Psoas muscle (tissue), 8 donors: ENCODE measurements at places on chromosomes 2 and 18. TPM values are rescaled to one million over a fixed set of nuclear protein-coding genes. Genes with fewer than 3 reads are reported as not detected.
A peak's percentile ranks its signal among the peaks of the same experiment; 100 is the strongest.

- DNase-seq, result no peak
These were observed 421.4 kb upstream of the RGPD4 start for GRCh38 chr2:107405261-107405660.

- DNase-seq, result peak; percentile 18
These were observed 160.7 kb upstream of the SP5 start for GRCh38 chr2:170554278-170554955.

GRCh38 chr2:102176172-102176571 is 10.7 kb upstream of the IL1RL2 start:
- DNase-seq, result no peak

DNA sequence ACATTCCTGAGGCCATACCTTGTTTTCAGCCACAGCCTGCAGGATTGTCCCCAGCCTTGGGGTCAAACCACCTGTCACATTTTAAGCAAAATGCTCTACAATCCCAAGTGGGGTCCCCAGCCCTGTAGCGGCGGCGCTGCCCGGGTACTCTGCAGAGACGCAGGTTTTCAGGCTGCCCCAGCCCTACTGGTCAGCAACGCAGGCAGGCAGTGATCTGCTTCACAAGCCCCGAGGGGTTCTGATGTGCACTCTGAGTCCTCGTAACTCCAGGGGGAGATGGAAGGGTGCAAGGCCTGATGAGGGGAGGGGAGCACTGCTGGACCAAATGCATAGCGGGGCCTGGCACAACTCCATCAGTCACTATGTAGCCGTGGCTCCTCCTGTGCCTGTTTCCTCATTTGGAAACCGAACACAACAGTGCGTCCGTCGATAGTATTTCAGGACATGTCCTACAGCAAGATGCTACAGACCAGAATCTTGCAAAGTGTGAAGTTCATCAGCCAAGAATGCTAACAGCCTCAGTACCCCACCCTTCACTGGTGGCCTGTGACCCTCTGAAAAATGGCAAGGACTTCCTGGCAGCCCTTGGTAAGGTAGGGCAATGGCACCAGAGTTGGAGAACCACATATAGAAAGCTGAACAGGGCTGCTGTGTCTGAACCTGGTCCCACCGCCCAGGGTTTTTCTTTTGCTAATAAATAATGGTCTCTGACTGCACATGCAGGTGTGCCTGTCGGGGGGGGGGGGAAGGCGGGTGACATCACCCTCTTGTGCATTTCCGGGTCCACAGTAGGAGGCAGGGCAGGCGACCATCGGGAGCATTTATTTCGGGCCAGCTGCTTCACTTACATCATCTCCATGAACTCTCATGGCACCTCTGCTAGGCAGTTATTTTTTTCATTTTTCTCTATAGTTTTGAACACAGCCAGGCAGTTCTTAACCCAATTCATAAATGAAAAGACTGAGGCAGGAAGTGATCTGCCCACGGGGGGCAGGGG is 50.6 kb upstream of the TFCP2L1 start:
- DNase-seq, result no peak

DNA sequence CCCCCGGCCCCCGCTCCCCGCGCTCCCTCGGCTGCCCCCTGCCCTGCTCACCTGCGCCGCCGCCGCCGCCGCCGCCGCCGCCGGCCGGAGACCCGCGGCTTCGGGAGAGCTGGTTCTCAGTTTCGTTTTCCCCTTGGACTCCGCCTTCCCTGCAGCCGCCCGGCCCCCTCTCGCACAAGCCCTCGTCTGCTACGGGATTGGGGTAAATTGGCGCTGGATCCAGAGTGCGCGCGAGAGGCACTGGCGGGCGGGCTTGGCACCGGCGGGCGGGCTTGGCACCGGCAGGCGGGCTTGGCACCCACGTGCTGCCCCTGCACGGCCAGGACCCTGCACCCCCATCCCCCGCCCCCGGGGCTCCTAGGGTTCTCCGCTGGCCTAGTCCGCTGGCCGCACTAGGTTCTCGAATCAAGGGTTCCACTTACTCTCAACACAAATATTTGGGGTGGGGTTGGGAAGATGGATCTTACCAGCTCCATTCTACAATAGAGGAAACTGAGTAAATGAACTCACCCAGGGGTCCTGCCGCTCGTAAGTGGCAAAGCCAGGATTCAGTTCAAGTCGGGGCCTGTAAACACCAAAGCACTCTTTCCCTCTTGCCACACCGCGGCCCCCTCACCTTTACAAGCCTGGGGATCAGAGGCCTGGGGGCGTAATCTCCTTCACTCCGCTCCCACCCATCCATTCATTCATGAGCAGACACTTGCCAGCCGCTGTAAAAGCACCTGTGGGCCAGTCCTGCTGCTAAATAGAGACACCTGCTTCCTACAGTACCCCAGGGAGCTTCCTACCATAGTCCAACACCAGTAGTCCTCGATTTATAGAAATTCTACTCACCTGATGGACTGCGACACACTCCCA is at the start of gene EIF2AK2:
EIF2AK2 (minus strand) TSS at position 124 of the 858 bp plus-strand sequence. CDS start 9,174 bp downstream, outside the sequence.
- DNase-seq, result peak; percentile 89

- no peak for DNase-seq
These were observed 6.1 kb downstream of the RNF144A start for GRCh38 chr2:6923319-6923718.

DNA sequence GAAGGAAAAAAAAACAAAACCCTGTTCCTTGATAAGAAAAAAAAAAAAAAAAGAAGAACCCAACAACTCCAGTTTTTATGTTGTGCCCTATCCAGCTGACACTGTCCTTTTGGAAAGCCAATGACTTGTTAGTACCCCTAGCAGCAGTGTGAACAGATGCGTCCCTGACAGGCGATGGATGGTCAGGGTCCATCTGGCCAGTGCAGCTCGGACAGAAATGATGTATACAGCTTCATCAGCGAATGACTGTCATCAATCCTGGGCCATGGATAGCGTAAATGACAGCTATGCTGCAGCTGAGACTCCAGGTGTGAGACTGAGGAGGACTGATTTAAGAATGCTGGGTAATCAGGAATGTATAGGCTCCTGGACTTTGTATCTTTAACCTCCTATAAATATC is 318.8 kb upstream of the FIGN start:
- no peak for DNase-seq

- no peak for DNase-seq
These were observed 108.3 kb downstream of the HDAC4 start for GRCh38 chr2:239292531-239292930.

DNA sequence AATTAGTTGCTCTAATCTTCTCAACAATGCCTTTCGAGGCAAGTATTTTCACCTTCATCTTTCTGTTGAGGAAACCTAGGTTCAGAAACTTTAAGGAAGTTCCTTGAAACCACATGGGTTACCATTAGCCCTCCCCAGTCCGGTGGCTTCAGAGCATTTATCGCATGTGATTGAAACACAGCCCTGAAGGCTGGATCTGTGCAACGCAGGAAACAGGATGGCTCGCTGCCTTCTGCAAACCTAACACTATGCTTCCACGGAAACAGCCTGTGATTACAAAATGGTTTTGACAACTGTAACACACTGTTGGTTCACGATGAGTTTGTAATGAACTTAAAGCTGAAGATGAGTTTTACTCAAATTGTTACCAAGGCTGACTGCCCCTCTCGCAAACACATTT is 68.5 kb downstream of the EPB41L3 start:
- no peak for DNase-seq

DNA sequence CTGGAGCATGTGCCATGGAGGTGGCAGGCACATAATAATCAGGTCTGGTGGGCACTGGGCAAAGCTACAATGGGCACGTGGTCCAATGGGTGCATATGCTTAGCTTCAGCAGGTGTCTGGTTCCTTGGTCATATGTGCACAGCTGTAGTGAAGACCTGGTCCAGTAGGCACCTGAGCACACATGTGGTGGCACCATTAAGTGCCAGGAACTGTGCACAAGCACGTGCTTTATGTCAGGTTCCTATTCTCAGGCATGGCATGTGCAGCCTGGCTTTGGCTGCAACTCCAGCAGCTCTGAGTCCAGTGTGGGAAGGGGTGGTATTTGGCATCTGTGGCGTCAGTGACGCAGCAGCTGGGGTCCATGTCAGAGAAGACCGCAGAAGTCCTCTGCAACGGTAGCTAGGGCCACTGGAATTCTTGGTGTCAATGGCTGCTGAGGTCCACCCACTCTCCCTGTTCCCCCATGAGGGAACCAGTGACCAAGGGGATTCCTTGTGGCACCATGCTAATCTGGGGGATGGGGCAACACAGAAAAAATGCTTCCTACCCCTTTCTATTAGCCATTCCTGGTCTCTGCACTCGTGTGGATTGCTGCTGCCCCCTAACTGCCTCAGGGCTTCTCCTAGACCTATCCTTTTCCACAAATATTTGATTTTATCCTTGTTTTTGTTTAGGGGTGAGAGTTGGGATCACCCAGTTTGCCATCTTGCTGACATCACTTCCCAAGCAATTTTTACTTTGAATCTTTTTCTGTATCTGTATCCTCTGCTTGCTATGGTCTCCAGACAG is 262.9 kb upstream of the MAP2 start:
- DNase-seq, result no peak

DNA sequence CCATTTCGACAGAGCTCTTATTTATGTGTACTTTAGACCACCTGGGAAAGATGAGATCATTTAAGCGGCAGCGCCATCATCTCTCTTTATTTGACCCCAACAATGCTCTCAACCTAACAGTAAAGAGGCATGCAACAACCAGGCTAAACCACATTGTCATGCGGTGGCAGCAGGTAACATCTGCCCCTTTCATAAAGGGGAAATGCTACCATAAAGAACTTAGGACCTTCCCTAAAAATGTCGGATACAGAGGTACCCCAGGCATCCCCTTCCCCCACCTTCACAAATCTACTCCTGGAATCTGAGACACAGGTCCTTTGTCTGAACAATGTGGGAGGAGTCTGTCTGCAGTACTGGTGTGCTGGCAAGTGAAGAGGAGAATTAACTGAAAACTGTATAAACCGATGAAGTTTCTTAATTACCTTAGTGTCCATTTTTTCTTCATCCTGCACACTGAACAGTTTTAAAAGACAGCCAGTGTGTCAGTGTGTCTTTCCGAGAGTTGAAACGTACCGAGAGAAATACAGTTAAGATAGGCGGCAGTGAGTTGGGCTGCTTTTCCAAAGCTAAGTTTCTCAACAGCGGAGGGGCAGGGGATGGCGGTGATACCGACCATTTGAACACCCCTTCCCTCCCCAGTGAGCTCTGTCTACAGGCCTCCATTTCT is 1.9 kb downstream of the MEX3C start:
- no peak for DNase-seq

- no peak for DNase-seq
These were observed 83.6 kb upstream of the BCL2L11 start for GRCh38 chr2:111037128-111037527.

DNA sequence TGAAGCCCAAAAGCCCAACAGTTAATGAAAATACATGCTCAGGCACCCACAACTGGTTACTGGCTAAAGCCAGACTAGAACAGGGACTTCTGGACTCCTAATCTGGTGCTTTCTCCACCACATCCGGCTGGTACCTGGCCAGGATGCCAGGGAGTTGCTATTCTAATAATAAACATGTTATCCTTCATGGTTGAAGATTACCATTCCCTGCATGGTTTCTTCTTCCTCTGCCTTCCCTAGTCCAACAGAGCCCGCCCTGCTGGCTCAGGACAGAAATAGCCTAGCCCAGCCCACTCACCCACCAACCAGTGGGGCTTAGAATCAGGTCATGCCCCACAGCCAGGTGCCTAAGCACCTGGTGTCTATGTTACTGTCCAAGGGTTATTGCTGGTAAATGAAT is 184.2 kb downstream of the TMEM247 start:
- no peak for DNase-seq

The SERPINB4 gene
- not detected for total RNA-seq

The CD8B2 gene
- total RNA-seq, result not detected

The CMPK2 gene
- 3.4 TPM for total RNA-seq

The CCDC141 gene
- total RNA-seq, result 5.9 TPM

The EGR4 gene
- not detected for total RNA-seq

The PKDCC gene
- total RNA-seq, result 45.6 TPM
